Left forelimb (tissue), 1 donor: ENCODE measurements at places on chromosomes 6 and 20.

DNA sequence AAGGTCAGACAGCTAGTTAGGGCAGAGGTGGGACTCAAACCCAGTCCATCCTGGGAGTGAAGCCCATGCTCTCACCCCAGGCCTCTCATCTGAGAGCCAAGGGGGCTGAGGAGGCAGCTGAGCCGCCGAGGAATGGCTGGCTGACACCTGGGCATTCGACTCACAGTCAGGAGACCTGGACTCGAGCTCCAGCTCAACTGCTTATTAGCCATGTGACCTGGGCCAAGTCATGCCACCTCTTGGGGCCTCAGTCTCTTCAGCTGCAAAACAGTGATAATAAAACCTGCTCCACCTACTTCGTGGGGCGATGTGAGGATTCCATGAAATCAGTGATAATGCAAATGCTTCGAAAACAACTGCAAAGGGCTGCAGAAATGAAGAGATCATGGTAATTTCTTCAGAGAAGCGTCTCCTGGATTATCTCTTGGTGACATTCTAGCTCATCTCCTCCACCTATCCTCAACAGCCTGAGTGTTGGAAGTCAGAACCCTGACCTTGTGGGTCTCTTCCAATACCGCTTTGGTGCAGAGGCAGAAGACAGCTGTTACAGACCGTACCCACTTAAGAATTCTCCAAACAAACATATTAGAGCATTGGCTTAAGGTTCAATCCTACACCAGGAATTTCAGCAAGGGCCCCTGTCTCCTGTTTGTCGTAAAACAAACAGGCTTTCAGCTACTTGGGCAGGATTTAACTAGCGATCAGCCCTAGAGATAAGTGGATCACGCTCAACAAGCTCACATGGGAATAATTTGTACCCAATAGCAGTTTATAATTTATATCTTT, 60.0 kb upstream of the PIM1 start:
- no peak for DNase-seq

DNA sequence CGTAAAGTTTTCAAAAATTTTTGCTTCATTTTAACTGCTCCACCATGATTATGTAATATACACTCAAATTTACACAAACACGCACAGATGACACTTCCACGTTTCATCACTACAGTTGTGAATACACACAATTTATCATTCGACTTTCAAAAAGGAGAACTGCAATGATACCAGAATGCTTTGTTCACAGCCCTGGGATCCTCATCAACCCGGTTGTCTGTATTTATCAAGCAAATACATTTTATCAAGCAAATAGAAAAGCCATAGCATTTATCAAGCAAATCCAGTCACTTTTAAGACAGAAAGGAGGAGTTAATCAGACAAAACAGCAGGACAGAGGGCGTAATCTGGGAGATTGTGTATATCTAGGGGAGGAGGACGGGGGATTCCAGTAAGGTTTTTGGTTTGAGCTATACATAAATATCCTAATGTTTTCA, 20.3 kb upstream of the ABT1 start:
- no peak for DNase-seq

DNA sequence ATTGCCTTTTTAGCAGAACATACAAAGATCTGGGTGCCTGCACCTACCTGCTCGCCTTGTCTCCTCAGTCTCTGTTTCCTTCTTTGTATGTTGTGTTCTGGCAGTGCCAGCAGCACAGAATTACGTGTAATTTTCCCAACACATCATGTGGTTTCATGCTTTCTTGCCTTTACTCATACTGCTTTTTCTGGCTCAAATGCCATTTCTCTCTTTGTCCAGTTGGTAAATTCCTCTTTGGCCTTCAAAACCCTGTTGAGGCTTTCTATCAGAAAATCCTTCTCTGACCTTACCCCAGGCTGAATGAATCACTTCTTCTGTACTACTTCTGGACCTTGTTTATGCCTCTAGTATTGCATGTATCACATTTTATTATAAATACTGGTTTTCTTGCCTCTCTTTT, 31.8 kb downstream of the L3MBTL3 start:
- DNase-seq, result no peak

DNA sequence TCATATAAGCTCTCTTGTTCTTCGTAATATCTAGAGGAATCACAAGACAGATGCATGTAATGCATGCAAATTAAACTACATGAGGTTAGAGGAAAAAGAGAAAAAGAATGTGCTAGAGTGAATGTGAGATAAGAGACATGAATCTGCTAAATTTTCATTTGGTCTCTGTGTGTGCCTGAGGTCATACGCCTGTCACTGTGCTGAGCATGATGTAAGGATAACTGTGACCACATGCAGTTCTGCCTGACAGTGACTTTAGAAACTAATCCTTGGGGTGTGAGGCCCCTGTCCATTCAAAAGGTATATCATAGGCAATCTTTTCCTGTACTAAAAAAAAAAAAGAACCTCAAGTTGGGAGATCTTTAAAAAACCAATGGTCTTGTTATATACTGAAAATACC, 70.6 kb downstream of the SHPRH start:
- DNase-seq, result no peak

- DNase-seq, result no peak
These were observed 97.3 kb downstream of the RPP40 start for GRCh38 chr6:4906293-4907276.

DNA sequence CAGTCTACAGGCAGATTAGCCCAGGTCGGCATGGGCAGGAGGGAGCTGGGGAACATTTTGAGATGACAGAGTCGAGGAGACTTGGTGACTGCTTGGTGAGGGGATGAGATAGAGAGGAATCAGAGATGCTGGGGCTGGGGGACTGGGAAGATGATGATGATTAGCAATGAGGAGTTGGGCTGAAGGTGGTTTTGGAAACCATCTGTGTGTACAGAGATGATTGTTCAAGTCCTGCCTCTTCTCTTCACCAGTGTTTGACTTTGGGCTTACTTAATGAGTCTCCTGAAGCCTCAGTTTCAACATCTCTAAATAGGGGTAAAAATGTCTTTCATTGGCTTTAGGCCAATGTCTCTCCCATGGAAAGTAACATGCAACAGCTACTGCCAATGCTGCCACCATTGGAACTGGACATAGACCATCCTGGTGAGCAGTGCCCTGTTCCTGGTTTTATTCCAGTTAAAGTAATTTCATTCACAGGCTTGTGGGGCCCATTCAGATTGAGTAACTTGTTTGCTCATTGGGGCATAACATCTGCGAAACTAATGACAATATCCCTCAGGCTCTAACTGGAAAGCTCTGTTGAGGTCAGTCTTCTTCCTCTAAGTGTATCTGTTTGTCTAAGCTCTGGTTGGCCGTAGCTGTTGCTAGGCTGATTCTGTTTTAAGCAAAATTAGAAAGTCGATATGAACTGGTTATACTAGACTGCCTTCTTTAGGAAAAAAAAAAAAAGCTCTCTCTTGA, 99.1 kb downstream of the ARMC2 start:
- DNase-seq, result no peak
